ENCODE measurements at places on chromosomes 4 and X.

DNA sequence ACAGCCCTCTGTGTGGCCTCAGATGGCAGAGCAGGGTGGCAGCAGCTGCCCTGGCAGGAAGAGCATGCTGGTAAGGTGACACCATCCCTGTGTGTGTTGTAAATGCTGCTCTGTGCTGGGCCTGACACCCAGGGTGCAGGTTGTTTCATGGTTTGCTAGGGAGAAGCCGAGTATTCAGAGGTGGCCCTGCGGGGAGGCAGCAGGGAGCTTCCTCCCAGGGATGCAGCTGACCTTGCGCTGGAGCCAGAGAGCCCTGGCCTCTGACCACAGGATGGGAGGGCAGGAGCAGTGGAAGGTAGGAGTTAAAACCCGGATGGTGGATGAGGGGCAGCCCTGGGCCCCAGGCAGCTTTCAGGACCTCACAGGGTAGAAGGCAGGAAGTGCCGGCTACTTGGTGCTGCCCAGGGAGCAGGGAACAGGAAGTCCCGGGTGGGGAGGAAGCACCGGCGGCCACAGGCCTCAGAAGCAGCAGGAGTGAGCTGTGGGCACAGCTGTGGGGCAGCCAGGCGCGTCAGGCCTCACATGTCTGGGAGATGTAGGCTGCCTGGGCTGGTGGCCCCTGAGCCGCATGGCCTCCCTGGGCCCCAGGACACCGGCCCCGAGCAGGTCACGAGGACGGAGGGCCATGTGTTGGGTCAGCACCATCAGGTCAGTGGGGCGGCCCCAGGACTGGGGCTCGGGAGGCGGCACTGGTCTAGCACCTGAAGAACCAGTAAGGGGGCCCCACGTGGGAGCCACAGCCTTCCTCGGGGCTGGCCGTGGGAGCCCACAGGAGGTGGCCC lies 19.1 kb downstream of the SH3BP2 start:
- DNase-seq = no peak

GRCh38 chr4:176767183-176767582 lies 25.5 kb downstream of the VEGFC start:
- DNase-seq = no peak

GRCh38 chr4:101655857-101656256 lies 134.7 kb upstream of the BANK1 start:
- DNase-seq = no peak

DNA sequence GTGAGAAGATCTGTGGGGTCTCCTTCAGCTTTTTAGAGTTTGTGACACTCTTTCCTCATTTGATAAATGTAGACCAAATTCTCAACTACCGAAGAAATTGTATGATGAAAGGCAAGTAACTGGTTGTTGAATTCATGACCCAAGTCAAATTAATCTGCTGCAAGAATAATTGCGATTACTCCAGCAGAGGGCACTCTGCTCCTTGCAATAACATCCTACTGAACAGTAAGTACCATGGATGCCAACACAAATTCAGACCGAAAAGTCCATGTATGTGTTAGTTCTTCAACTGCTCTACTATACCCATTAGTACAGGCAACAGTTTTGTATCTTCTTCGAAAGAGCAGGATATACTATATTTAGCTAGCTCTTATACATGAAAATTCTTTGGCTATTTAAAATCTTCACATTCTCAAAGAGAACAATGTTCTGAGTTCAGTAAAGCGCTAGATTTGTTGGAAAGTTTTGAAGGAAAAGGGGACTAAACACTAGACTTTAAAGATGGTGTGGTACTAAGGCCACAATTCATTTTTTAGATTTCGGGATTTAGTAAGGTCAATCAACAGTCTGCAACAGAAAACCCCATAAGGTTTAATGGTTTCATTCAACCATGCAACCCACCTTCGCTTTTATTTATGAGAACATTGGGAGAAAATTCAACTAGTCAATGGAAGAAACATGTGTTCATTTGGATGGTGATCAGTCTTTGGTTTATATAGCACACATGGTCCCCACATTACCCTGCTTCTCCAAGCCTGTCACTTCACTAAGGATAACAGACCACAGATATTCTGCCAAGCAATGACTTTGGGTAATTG lies 105.4 kb upstream of the TBC1D9 start:
- peak; percentile 58 for DNase-seq

DNA sequence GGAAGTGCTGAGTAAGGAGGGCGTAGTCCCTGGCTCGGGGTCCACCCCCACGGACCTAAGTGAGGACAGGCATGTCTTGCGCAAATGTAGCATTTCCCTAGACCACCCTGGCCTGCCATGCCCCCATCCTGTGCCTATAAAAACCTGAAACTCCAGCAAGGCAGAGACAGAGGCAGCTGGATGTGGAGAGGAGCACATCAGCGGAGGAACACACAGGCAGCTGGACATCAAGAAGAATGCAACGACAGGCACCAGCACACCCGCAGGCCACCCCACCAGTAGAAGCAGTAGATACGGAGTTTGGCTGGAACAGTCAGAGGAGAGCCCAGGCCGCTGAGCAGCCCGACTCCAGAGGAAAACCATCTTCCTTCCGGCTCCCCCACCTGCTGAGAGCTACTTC lies 345.9 kb downstream of the FSTL5 start:
- DNase-seq = no peak
